Thoracic aorta (tissue), 2 donors: ENCODE measurements at places on chromosomes 11 and 22.

- no peaks in the 10 kb centered on the region for H3K4me1 ChIP-seq
- DNase-seq, result no peak
- H3K36me3 ChIP-seq, result no peaks in the 10 kb centered on the region
- H3K4me3 ChIP-seq, result no peak overlapping the region
- no peak overlapping the region for H3K27ac ChIP-seq
Observed at GRCh38 chr11:130937051-130937450, 20.8 kb upstream of the SNX19 start.

GRCh38 chr22:19691721-19692341, 22.5 kb upstream of the SEPTIN5 start:
- no peak overlapping the region for H3K27ac ChIP-seq
- no peak for DNase-seq
- H3K36me3 ChIP-seq, result no peaks in the 10 kb centered on the region
- H3K4me1 ChIP-seq, result no peaks in the 10 kb centered on the region
- peak overlapping the region; percentile 57 for H3K4me3 ChIP-seq
- no peaks in the 10 kb centered on the region for H3K27me3 ChIP-seq

- no peaks in the 10 kb centered on the region for H3K4me1 ChIP-seq
- no peak for DNase-seq
- no peak overlapping the region for H3K4me3 ChIP-seq
- H3K27me3 ChIP-seq, result no peaks in the 10 kb centered on the region
Observed at GRCh38 chr22:20237480-20238440, 30.4 kb downstream of the RTN4R start.

DNA sequence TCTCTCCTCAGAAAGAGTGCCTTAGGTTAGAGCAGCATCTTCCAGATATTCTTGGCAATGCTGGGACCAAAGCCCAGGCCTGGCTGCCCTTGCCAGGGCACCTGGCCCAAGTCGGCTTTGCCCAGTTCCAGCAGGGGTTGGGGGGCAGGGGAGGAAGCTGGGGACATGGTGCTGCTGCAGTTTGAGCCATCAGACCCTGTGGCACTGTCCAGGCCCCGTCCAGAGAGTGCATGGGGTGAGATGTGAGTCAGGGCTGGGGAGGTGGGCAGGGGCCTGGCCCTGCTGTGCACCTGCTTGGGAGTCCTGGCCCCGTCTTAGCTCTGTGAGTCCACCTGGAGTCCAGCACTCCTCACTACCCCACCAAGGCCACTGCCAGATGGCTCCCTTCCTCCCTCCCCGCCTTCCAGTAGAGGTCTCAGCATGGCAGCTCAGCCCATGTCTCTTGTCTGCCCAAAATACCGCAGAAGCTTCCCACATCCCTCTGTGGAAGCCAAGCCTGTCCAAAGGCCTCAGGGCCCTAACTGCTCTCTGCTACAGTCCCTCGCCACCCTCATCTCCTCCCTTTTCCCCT, 16.6 kb downstream of the DERL3 start:
- H3K27ac ChIP-seq, result peak overlapping the region; percentile 33
- no peaks in the 10 kb centered on the region for H3K27me3 ChIP-seq
- DNase-seq, result no peak
- peaks cover 4% of the 10 kb centered on the region for H3K4me1 ChIP-seq

GRCh38 chr22:32584650-32585049, 110.0 kb downstream of the FBXO7 start:
- no peak overlapping the region for H3K4me3 ChIP-seq
- H3K27me3 ChIP-seq, result no peaks in the 10 kb centered on the region
- no peak overlapping the region for H3K27ac ChIP-seq
- DNase-seq, result no peak
- peaks cover 19% of the 10 kb centered on the region for H3K4me1 ChIP-seq
- H3K36me3 ChIP-seq, result no peaks in the 10 kb centered on the region

- H3K27me3 ChIP-seq, result no peaks in the 10 kb centered on the region
- no peaks in the 10 kb centered on the region for H3K36me3 ChIP-seq
- no peak for DNase-seq
- H3K4me1 ChIP-seq, result no peaks in the 10 kb centered on the region
- H3K27ac ChIP-seq, result no peak overlapping the region
- no peak overlapping the region for H3K4me3 ChIP-seq
Observed at GRCh38 chr11:10452211-10452767, 2.8 kb upstream of the AMPD3 start.

DNA sequence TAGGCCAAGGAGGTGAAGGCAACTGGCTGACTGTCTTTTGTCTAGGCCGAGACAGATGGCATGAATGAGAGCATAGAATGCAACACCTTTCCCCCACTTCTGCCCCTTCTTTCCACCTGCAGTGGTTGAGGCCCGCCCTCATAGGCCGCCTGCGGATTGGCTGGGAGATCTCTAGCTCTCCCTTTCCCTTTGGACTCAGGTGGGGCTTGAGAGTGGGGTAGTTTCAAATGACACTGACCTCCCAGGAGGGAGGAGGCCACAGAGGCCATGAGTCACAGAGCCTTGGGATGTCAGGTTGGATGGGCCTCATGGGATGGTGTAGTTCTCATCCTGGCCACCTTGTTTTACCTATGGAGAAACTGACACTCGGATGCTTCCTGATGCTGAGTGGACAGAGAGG, 9.1 kb downstream of the MICAL2 start:
- peaks cover 79% of the 10 kb centered on the region for H3K4me1 ChIP-seq
- peaks cover 3% of the 10 kb centered on the region for H3K36me3 ChIP-seq
- H3K4me3 ChIP-seq, result peak overlapping the region; percentile 9
- DNase-seq, result no peak

- peak within 1 kb of the TSS; percentile 80 for H3K27ac ChIP-seq
- H3K27me3 ChIP-seq, result no peaks in the 10 kb centered on the region
- DNase-seq, result peak; percentile 97
- peaks cover 54% of the 10 kb centered on the region for H3K4me1 ChIP-seq
Observed at GRCh38 chr22:39532215-39533073, at the start of gene RPS19BP1. RPS19BP1 (minus strand) TSS chr22:39532748; CDS start chr22:39532738, 10 bp downstream.

GRCh38 chr11:44835296-44835695, 108.5 kb downstream of the TSPAN18 start:
- no peaks in the 10 kb centered on the region for H3K27me3 ChIP-seq
- H3K36me3 ChIP-seq, result no peaks in the 10 kb centered on the region
- no peak overlapping the region for H3K4me3 ChIP-seq
- H3K4me1 ChIP-seq, result no peaks in the 10 kb centered on the region

DNA sequence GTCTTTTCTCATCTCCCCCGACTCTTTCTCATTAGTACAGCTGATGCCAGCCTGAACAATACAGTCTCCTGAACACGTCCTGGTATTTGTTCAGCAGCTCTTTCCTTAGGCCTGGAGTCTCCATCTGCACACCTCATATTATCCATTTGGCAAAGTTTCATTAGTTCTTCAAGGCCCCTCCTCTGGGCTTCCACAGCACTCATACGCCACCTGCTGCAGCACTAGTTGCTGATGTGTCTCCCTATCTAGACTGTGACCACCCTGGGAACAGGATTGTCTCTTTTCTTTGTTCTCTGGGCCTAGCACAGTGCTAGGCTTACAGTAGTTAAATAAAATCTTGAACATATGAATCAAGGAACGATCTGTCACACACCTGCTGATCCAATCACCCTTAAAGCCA, 17.2 kb downstream of the DCHS1 start:
- H3K4me3 ChIP-seq, result no peak overlapping the region
- DNase-seq, result no peak
- peaks cover 12% of the 10 kb centered on the region for H3K36me3 ChIP-seq
- H3K27ac ChIP-seq, result no peak overlapping the region
- H3K4me1 ChIP-seq, result peaks cover 29% of the 10 kb centered on the region
- H3K27me3 ChIP-seq, result no peaks in the 10 kb centered on the region

DNA sequence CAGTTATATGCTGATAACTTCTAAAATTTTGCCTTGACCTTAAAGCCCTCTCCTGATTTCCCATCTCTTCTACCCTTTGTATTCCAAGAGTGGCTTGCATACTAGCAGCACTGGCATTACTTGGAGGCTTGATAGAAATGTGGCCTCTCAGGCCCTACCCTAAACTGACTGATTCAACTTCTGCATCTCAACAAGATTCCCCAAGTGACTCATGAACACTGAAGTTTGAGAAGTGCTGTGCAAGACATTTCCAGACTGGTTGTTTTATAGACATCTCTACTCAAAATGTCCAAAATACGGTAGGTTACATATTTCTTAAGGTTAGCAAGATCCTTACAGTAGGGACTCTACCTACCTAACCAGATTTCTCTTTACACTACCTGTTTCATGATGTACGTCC, 48.6 kb downstream of the SESN3 start:
- no peak for DNase-seq
- no peaks in the 10 kb centered on the region for H3K4me1 ChIP-seq
- peaks cover 7% of the 10 kb centered on the region for H3K36me3 ChIP-seq
- no peak overlapping the region for H3K27ac ChIP-seq
- H3K4me3 ChIP-seq, result no peak overlapping the region

- H3K4me1 ChIP-seq, result peaks cover 7% of the 10 kb centered on the region
- H3K27ac ChIP-seq, result no peak overlapping the region
- H3K36me3 ChIP-seq, result no peaks in the 10 kb centered on the region
Observed at GRCh38 chr11:67163006-67163405, 43.9 kb downstream of the KDM2A start.

- no peak overlapping the region for H3K4me3 ChIP-seq
- H3K27ac ChIP-seq, result no peak overlapping the region
- peaks cover 3% of the 10 kb centered on the region for H3K27me3 ChIP-seq
- no peak for DNase-seq
- no peaks in the 10 kb centered on the region for H3K4me1 ChIP-seq
Observed at GRCh38 chr22:29726106-29726505, 6.3 kb downstream of the CABP7 start.

- no peaks in the 10 kb centered on the region for H3K27me3 ChIP-seq
- no peak overlapping the region for H3K27ac ChIP-seq
- DNase-seq, result no peak
- no peaks in the 10 kb centered on the region for H3K4me1 ChIP-seq
- no peaks in the 10 kb centered on the region for H3K36me3 ChIP-seq
Observed at GRCh38 chr11:127119356-127119755, 118.8 kb upstream of the KIRREL3 start.

GRCh38 chr22:44483878-44484277, 14.2 kb downstream of the RTL6 start:
- H3K4me1 ChIP-seq, result no peaks in the 10 kb centered on the region
- H3K27me3 ChIP-seq, result no peaks in the 10 kb centered on the region
- H3K36me3 ChIP-seq, result no peaks in the 10 kb centered on the region
- H3K27ac ChIP-seq, result no peak overlapping the region

DNA sequence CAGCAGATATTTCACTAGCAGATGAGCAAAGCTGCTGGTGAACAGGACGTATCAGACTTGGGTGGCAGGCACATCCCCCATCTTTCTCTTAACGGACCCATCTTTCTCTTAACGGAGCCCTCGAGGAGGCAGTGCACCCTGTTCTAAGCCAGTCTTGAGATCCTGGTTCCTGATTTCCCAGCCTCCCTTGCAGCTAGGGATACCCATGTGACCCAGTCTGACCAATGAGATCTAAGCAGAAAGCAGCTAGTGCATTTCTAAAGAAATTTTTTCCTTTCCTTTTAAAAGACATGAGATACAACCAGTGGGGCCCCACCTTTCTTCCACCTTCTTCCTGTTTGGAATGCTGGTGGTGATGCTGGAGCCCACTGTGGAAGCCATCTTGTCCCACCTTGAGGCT, 13.6 kb upstream of the ELFN2 start:
- H3K4me3 ChIP-seq, result no peak overlapping the region
- H3K27ac ChIP-seq, result no peak overlapping the region
- H3K36me3 ChIP-seq, result no peaks in the 10 kb centered on the region
- DNase-seq, result no peak

GRCh38 chr11:110089617-110090282, 3.4 kb upstream of the ZC3H12C start:
- DNase-seq, result no peak
- peaks cover 3% of the 10 kb centered on the region for H3K4me1 ChIP-seq
- H3K4me3 ChIP-seq, result no peak overlapping the region
- H3K27ac ChIP-seq, result no peak overlapping the region

DNA sequence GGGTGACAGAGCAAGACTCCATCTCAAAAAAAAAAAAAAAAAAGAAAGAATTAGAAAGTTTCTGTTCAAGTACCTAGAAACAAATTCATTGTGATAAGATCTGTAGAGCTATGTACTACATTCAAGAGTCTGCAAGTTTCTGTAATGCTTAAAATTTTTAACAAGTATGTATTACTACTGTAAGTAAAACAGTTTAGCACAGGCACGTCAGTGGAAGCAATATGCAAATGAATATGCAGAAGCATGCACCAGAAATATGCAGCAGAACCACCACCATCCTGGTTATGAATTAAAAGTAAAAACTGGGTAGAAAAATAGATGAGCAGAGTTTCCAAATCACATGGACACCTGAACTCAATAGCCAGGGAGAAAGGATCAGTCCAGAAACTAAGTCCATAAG, 19.3 kb downstream of the SBF2 start:
- H3K27ac ChIP-seq, result no peak overlapping the region
- DNase-seq, result no peak
- H3K36me3 ChIP-seq, result no peaks in the 10 kb centered on the region
- H3K27me3 ChIP-seq, result no peaks in the 10 kb centered on the region

DNA sequence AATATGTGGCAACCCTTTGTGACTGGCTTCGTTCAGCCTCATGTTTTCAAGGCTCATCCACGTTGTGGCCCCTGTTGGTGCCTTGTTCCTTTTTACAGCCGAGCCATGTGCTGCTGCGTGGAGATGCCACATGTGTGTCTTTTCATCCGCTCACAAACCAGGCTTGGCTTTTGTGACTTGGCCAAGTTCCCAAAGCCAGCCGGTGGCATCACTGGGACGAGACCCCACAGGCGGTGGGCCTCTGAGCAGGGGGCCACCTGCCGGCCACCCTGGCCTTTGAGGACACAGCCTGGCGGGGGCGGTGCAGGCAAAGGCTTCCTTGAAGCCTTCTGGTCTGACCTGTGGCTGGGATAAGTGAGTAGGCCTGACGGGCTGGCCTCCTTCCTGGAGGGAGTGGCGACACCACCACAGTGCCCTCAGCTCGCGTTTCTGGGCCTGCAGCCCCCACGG, 10.5 kb downstream of the GRK2 start:
- peaks cover 30% of the 10 kb centered on the region for H3K36me3 ChIP-seq
- H3K27me3 ChIP-seq, result no peaks in the 10 kb centered on the region
- DNase-seq, result no peak
- peak overlapping the region; percentile 68 for H3K4me3 ChIP-seq
- peaks cover 57% of the 10 kb centered on the region for H3K4me1 ChIP-seq

GRCh38 chr11:78789375-78789774, 214.7 kb upstream of the NARS2 start:
- H3K27me3 ChIP-seq, result no peaks in the 10 kb centered on the region
- no peaks in the 10 kb centered on the region for H3K4me1 ChIP-seq
- no peak overlapping the region for H3K4me3 ChIP-seq
